ENCODE measurements at places on chromosomes 1 and 21. TPM values are rescaled to one million over a fixed set of nuclear protein-coding genes. Genes with fewer than 3 reads are reported as not detected.

RNF207 gene
- total RNA-seq = 2.7 TPM

HSPA13 gene
- total RNA-seq = 68.9 TPM

SH2D1B gene
- total RNA-seq = 0.18 TPM

SLC27A3 gene
- 3.2 TPM for total RNA-seq

- DNase-seq = peak; percentile 54
These were observed 146.4 kb downstream of the GREM2 start for GRCh38 chr1:240465531-240465940.

DNA sequence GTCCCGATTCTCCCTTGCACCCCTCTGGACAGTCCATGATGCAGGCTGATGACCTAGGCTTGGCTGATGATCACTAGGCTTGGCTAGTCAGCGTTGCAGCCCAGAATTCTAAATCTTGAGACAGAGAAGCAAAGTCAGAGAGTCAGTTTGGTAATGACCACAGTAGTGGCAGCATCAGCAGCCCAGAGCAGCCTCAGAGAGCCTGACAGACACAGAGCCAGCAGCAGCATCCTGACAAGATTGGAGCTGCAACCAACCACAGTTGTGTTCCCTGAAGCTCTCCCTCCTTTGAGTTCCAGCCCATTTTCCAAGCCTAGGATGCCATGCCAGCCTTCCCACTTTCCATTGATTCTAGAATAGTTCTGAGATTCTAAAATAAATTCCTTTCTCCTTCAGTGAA, 16.8 kb upstream of the ITLN1 start:
- no peak for DNase-seq

- DNase-seq = no peak
These were observed 9.2 kb downstream of the C1orf21 start for GRCh38 chr1:184395937-184396480.

DNA sequence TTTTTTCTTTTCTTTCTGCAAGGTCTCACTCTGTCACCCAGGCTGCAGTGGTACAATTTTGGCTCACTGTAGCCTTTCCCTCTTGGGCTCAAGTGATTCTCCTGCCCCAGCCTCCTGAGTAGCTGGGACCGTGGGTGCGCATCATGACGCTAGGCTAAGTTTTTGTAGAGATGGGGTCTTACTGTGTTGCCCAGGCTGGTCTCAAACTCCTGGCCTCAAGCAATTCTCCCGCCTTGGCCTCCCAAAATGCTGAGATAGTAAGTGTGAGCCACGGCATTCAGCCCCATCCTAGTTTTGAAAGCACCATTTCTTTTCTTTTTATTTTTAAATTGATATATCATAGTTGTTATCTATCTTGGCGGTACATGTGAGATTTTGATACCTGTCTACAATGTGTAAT, 140.6 kb downstream of the GALNT2 start:
- DNase-seq = no peak

GRCh38 chr1:85220756-85221201, 20.0 kb upstream of the SYDE2 start:
- DNase-seq = peak; percentile 70

DNA sequence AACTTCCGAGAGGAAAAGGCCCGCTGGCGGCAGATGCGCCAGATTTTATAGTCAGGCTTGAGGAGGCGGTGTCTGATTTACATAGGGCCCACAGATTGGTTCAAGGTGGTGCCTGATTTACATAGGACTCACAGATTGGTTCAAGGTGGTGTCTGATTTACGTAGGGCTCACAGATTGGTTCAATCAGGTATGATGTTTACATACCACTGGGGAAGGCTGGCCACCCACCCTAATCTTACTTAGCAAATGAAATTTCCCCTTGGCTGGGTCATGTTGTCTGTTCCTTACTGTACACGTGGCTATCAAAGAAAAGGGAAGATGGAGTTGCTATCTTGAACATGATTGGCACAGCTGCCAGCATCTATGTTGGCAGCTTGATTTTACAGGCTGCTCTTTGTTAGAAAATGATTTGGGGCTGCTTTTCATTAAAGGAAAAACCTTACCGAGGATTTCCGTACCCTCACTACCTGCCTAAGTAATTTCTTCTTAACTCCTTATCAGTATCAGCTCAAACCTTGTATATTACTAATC, 96.3 kb downstream of the SETD4 start:
- peak; percentile 1 for DNase-seq
